ENCODE measurements at places on chromosomes 2 and 18. TPM values are rescaled to one million over a fixed set of nuclear protein-coding genes. Genes with fewer than 3 reads are reported as not detected.

The MOB4 gene
- polyA plus RNA-seq: 43.5 TPM

The AOX1 gene
- 10.7 TPM for polyA plus RNA-seq

The EDAR gene
- polyA plus RNA-seq: 1.3 TPM

- H3K4me3 ChIP-seq: no peak overlapping the region
- H3K27me3 ChIP-seq: no peaks in the 10 kb centered on the region
- DNase-seq: no peak
- no peaks in the 10 kb centered on the region for H3K4me1 ChIP-seq
- H3K27ac ChIP-seq: no peak overlapping the region
These were observed 56.0 kb upstream of the NFU1 start for GRCh38 chr2:69493268-69493667.

GRCh38 chr2:14615760-14616159, 16.8 kb upstream of the LRATD1 start:
- H3K4me3 ChIP-seq: no peak overlapping the region
- no peaks in the 10 kb centered on the region for H3K27me3 ChIP-seq
- no peak for DNase-seq
- H3K27ac ChIP-seq: no peak overlapping the region
- H3K36me3 ChIP-seq: no peaks in the 10 kb centered on the region

The SH3RF3 gene
- 8.2 TPM for polyA plus RNA-seq

The FAM237A gene
- 0.18 TPM for polyA plus RNA-seq

The NYAP2 gene
- 0.02 TPM for polyA plus RNA-seq

The FRZB gene
- 5.0 TPM for polyA plus RNA-seq

- H3K36me3 ChIP-seq: no peaks in the 10 kb centered on the region
- no peak overlapping the region for H3K27ac ChIP-seq
- H3K4me3 ChIP-seq: no peak overlapping the region
- H3K4me1 ChIP-seq: no peaks in the 10 kb centered on the region
- DNase-seq: no peak
These were observed 51.0 kb upstream of the RAB27B start for GRCh38 chr18:54777118-54777791.

- H3K4me3 ChIP-seq: no peak overlapping the region
- no peak overlapping the region for H3K27ac ChIP-seq
- no peaks in the 10 kb centered on the region for H3K27me3 ChIP-seq
- H3K4me1 ChIP-seq: no peaks in the 10 kb centered on the region
These were observed 303.4 kb downstream of the PIK3C3 start for GRCh38 chr18:42258301-42258965.

The CIB4 gene
- not detected for polyA plus RNA-seq

- H3K27ac ChIP-seq: no peak overlapping the region
- H3K4me3 ChIP-seq: no peak overlapping the region
- H3K36me3 ChIP-seq: no peaks in the 10 kb centered on the region
- no peaks in the 10 kb centered on the region for H3K4me1 ChIP-seq
- DNase-seq: no peak
These were observed 36.3 kb upstream of the NRXN1 start for GRCh38 chr2:51068237-51068636.

The FOXD4L1 gene
- 0.09 TPM for polyA plus RNA-seq

DNA sequence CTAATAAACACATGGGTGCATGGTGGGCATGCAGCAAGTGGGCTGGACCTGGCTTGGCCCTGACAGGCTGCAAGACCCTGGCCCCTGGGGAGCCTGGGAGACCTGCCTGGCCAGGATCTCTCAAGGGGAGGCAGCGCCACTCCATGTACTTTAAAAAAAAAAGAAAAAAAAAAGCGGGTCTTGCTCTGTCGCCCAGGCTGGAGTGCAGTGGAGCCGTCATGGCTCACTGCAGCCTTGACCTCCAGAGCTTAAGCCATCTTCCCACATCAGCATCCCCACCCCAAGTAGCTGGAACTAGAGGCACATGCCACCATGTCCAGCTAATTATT, 29.5 kb upstream of the SEMA4C start:
- H3K4me1 ChIP-seq: peaks cover 49% of the 10 kb centered on the region
- no peaks in the 10 kb centered on the region for H3K27me3 ChIP-seq
- no peaks in the 10 kb centered on the region for H3K36me3 ChIP-seq
- H3K27ac ChIP-seq: no peak overlapping the region
- no peak for DNase-seq
- no peak overlapping the region for H3K4me3 ChIP-seq
